ENCODE measurements at places on chromosomes 4 and X.

- DNase-seq = no peak
Measured at GRCh38 chr4:37322122-37322521, 77.6 kb downstream of the NWD2 start.

GRCh38 chrX:21728276-21728968, 29.5 kb downstream of the SMPX start:
- DNase-seq = no peak

DNA sequence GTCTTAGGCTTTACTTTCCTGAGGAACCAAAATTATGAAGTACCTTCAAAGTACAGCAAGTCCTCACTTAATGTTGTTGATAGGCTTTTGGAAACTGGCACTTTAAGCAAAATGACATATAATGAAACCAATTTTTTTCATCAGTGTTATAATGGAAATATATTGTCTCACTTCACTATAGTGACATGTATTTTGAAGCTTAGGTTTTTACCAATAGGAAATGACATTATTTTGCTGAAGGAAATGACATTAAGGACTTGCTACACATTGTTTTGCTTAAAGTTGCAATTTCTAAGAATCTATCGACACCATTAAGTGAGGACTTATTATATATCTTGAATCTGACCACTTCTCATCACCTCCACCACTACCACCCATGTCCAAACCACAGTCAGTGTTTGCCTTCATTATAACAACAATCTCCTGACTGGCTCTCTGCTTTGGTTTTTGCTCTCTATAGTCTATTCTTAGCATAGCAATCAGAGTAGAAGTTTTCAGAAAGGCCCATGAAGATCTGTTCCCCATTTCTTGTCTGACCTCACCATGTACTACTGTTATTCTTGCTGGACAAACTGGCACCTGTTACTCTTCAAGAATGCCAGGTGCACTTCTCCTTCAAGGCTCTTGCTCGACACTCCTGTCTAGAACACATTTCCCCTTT, 311.2 kb downstream of the BMPR1B start:
- DNase-seq = no peak

- DNase-seq = peak; percentile 47
Measured at GRCh38 chr4:186144946-186145569, 40.6 kb downstream of the FAM149A start.

- DNase-seq = no peak
Measured at GRCh38 chrX:56744996-56745395, 16.0 kb downstream of the NBDY start.

- DNase-seq = no peak
Measured at GRCh38 chr4:25904748-25905082, 9.3 kb upstream of the SMIM20 start.

GRCh38 chr4:97627750-97628149, 515.5 kb downstream of the STPG2 start:
- no peak for DNase-seq

DNA sequence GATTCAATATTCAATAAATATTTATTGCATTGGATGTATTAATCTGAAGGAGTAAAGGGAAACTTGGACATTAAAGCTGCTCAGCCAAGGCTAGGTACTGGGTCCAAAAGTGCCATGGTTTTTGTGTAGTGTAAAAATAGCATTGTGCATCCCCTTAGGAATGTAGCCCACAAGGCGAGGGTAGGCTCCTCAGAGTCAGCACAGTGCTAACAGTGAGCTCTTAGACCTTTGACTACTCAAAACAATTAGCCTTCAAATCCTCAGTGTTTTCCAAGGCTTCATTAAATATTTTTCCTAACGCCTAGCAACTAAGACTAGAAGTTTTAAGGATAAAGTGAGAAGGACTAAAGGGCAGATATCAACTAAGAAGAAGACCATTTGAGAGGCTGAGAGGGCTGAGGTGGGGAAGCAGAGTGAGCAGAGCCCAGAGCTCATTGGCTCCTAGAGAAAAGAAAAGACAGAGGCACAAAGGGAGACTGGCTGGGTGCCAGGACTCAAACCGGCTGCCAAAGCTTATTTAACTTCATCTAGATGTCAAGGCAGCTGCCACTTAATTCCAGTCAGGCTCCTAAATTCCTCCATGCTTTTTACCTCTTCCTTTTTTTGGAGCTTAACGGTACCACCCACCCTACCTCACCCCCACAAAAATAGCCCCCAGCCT, 17.0 kb downstream of the PRKG2 start:
- no peak for DNase-seq

- no peak for DNase-seq
Measured at GRCh38 chrX:397575-397974, 10.9 kb upstream of the PPP2R3B start.

DNA sequence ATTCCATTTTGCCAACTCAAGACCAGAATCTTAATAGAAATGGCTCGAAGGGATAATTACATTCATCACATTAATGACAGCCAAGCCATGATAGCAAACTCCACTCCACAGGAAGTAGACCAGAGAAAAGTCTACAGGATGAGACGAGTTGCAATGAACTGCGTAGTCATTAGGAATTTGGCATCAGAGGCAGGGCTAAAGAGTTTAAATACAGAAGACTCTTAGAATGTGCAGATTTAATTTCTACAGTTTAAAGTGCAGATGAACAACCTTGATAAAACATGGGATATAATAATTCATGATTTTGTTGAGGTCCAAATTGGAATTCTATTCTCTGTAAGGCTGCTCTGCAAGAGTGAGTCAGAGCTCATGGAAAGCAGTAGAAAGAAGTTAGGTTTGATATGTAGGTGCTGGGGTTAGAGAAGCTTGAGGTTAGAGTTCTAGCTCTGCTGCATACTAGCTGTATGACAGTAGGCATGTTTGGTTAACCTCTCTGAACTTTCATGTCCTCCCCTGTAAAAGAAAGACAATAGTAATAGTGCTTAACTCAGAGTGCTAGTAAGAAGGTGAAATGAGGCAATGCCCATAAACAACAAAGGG, 32.2 kb downstream of the LNX1 start:
- DNase-seq = no peak

GRCh38 chr4:38482696-38483095, 181.3 kb upstream of the KLF3 start:
- DNase-seq = no peak

Data from SK-MEL-5 (cell line).